ENCODE measurements at places on chromosomes 7 and 10.

DNA sequence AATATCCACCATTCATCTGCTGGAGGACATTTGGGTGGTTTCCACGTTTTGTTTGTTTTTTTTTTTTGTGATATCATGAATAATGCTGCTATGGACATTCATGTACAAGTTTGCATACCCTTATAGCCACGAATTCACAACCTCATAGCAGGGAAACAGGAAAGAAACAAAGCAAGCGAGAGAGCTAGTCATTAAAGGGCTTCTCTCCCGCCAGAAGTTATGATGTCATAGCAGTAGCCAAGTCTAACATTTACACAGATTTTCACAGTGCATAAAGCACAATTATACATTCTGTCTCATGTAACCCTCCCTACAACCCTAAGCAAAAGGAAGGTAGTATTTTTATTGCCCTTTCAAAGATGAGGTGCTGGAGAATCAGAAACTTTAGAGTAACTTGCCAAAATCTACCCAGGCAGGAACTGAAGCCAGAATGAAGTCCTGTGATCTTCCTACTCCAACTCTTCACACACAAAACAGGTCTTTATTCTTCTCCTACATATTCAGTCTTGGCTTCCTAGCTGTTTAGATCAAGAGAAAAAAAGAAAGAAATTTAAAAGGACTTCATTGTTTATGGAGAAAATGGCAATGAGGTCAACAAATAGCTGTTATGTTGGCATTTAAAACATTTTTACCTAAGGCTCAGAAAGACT is 33.9 kb upstream of the GPAM start:
- H3K27ac ChIP-seq, result no peak overlapping the region
- DNase-seq, result no peak
- peaks cover 3% of the 10 kb centered on the region for H3K27me3 ChIP-seq
- no peak overlapping the region for H3K4me3 ChIP-seq
- H3K36me3 ChIP-seq, result no peaks in the 10 kb centered on the region
- H3K4me1 ChIP-seq, result no peaks in the 10 kb centered on the region

DNA sequence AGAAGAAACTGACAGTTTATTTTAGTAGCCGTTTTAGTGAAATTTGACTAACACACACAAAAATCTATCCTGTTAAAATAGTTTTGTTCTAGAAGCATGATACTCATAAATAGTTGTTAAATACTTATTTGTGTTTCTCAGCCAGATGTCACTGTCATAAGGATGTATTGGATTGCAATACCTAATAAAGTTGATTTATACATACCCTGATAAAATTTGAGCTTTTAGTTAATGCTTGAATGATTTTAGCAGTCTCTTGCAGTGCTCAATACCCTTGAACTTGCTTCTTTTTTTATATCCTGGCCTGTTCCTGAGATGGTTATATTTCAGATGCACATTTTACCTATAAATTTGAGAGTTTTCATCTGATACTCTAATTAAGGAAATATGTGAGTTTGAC is 10.1 kb downstream of the ING3 start:
- H3K4me3 ChIP-seq, result no peak overlapping the region
- no peak for DNase-seq
- no peak overlapping the region for H3K27ac ChIP-seq
- peaks cover 1% of the 10 kb centered on the region for H3K27me3 ChIP-seq
- peaks cover 3% of the 10 kb centered on the region for H3K36me3 ChIP-seq
- H3K4me1 ChIP-seq, result peaks cover 5% of the 10 kb centered on the region

- H3K36me3 ChIP-seq, result peaks cover 30% of the 10 kb centered on the region
- H3K27ac ChIP-seq, result no peak overlapping the region
- H3K4me3 ChIP-seq, result no peak overlapping the region
- DNase-seq, result no peak
- H3K27me3 ChIP-seq, result no peaks in the 10 kb centered on the region
Measured at GRCh38 chr7:149455175-149455950, 5.5 kb downstream of the ZNF777 start.

DNA sequence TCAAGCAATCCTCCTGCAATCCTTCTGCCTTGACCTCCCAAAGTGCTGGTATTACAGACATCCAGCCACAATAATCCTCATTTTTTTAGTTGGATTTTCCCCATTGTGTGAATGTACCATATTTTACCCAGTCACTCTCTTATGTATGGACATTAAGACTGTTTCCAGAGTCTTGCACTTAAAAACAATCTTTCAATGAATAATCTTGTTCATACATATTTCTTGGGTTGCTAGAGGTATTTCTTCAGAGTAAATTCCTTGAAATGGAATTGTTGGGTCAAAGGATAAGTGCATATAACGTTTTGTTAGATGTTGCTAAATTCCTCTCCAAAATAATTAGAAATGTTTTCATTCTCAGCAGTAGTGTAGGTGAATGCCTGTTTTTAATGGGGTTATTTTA is 283.1 kb upstream of the KAT6B start:
- H3K36me3 ChIP-seq, result no peaks in the 10 kb centered on the region
- H3K4me3 ChIP-seq, result no peak overlapping the region
- H3K27me3 ChIP-seq, result peaks cover 1% of the 10 kb centered on the region
- DNase-seq, result no peak

- no peaks in the 10 kb centered on the region for H3K36me3 ChIP-seq
- no peaks in the 10 kb centered on the region for H3K27me3 ChIP-seq
- no peak overlapping the region for H3K4me3 ChIP-seq
- peaks cover 5% of the 10 kb centered on the region for H3K4me1 ChIP-seq
Measured at GRCh38 chr7:10192074-10192473, 781.6 kb upstream of the PHF14 start.

- DNase-seq, result no peak
- no peak overlapping the region for H3K27ac ChIP-seq
- H3K27me3 ChIP-seq, result no peaks in the 10 kb centered on the region
- no peaks in the 10 kb centered on the region for H3K36me3 ChIP-seq
Measured at GRCh38 chr10:86918022-86918471, 39.4 kb downstream of the MMRN2 start.
